ENCODE measurements at places on chromosomes 1 and 21.
A peak's percentile ranks its signal among the peaks of the same experiment; 100 is the strongest.

DNA sequence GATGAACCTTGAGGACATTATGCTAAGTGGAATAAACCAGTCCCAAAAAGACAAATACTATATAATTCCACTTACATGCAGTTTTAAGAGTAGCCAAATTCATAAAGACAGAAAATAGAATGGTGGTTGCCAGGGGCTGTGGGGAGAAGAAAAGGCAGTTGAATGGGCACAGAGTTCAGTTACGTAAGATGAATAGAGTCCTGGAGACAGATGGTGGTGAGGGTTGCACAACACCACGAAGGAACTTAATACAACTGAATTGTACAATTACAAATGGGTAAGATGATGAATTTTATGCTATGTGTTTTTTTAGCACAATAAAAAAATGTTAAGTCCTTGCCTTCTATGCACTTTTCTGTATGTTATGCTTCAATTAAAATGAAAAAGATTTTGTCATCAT is 66.6 kb downstream of the CD34 start:
- DNase-seq, result no peak

- DNase-seq, result peak; percentile 37
Measured at GRCh38 chr1:223776075-223776814, 63.9 kb downstream of the CAPN2 start.

DNA sequence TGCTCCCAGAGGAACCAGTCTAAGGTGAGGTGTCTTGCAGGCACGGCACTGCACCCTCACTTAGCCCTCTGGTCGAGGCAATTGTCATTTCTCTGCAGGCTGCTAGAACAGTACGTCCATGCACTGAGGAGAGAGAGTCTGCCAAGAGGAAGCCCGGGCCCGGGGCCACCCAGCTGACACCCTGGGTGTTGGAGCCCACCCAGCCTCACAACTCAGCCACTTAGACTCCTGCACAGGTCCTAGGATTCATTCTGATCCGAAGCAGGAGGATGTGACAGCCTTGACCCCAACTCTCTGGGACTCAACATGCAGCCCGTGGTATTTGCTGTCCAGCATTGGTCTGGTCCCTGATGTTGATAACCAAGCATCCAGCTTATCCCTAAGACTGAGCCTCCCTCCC is 111.9 kb downstream of the ADSS2 start:
- DNase-seq, result no peak

GRCh38 chr1:58839147-58839795 is 55.4 kb upstream of the JUN start:
- DNase-seq, result no peak

DNA sequence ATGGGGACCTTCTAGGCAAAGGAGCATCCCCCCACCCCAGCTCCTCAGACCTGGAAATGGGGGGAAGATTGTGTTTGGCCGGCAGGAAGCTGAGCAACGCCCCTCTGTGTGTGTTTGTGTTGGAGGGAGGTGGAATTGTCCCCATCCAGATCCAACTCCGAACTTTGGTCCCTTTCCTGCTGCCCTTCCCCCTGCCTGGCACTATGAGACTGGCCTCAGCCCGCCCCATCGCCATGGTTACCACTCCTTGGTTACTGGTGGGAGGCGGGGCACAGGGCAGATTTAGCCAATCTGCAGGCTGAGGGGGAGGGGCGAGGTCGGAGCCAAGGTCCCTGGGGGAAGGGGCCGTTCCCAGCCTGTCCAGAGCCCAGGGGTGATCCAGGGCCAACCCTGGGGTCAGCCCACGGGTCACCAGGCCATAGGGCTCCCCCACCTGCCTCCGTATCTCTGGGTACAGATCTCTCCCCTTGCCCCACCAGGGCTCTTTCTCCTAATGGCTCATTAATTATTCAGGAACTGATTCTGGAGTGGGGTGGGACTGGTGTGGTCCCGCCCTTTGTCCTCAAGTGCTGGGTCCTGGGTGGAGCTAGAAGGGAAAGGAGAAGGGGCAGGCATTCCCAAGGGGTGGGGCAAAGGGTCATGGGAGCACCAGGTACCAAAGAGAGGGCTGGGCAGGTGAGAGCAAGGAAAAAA is 15.2 kb downstream of the PTPRF start:
- no peak for DNase-seq

DNA sequence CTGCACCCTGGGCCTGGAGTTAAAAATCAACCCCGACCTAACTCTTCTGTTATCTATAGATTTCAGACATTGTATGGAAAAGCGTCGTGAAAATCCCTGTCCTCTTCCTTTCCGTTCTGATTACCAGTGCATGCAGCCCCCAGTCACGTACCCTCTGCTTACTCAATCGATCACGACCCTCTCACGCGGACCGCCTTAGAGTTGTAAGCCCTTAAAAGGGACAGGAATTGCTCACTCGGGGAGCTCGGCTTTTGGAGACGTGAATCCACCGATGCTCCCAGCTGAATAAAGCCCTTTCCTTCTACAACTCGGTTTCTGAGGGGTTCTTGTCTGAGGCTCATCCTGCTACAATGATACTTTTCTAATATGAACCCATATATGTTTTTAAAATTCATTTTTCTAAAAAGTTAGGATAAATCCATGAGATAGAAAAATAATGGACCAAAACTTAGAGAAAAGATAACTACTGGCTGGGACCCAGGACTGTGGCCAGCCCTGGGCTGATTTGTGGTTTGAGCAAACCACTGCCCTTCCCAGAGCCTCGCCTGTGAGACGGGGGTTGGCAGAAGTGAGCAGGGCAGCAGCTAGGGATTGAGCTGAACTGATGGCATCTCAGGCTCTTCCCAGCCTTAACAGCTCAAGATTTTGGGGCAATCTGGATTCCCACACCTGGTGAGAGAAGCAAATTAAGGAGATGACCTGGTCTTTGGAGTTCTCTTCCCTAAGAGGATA is 5.0 kb downstream of the UQCRHL start:
- DNase-seq, result no peak

DNA sequence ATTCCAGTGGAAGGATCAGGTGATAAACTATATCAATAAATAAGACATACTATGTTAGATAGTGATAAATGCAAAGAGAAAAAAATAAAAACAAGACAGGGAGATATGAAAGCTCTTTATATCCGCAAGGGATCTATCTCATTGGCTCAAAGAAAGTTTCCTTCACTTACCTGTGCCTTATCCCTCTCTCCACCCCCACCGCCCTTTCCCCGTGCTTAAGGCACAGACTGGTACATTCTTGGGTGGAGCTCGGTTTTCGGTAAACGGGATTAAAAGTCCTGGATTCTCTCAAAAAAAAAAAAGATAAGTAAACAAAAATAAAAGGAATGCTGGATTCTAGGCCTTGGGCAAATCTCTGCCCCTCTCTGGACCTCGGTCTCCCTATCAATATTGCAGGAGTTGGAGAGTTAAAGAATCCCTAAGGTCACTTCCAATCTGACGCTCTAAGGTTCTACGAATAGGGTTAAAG is 593 bp upstream of the DNAJC16 start:
- no peak for DNase-seq

DNA sequence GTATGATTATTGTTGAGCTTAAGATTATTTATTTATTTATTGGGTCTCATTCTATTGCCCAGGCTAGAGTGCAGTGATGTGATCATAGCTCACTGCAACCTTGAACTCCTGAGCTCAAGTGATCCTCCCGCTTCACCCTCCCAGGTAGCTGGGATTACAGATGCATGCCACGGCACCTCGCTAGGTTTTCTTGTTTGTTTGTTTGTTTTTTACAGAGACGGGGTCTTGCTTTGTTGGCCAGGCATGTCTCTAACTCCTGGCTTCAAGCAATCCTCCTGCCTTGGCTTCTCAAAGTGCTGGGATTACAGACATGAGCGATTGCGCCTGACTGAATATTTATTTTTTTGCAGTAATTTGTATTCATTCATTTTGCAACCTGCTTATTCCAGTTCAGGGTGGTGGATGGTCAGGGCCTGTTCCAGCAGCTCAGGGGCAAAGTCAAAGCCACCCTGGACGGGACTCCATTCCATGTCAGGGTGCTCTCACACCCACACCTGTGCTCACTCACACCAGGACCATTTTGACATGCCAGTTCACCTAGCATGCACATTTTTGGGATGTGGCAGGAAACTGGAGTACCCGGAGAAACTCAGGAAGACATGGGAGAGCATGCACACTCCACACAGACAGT is 29.6 kb upstream of the RASAL2 start:
- no peak for DNase-seq

GRCh38 chr1:93768380-93768863 is 86.8 kb upstream of the BCAR3 start:
- DNase-seq, result no peak

DNA sequence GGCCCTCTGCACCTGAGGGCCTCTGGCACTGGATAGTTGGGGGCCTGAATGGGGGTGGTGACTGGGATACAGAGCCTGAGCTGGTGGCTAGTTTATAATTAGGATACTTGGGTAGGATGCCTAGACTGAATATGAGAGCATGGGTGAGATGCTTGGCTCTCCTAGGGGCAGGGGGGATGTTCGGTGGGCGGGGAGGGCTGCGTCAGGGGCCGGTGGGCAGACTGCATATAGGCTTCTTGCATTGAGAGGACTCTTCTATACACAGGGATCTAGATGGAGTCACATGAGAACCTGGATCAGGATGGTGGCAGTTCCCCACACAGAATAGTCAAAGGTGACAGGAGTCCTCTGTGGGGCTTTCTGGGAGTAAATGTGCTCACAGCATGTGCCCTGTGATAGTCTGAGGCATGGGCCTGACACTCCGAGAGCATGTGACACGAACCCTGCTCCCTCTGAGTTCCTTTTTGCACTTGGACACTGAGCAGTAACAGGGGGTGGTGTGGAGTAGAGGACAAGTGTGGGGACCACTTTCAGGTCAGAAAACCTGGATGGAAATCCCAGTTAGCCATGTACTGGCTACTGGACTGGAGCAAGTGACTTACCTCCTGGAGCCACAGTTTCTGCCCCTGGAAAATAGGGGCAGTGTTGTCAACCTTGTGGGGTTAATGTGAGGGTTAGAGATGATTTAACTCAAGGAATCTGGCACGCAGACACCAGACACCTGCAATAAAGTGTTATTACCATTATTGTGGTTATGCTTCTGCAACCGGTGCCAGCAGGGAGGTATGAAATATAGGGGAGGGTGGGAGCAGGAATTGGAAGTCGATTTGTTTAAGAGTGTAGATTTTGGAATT is 2.2 kb downstream of the MAP7D1 start:
- DNase-seq, result no peak

- peak; percentile 24 for DNase-seq
Measured at GRCh38 chr1:196372896-196373536, 235.2 kb downstream of the KCNT2 start.

- DNase-seq, result no peak
Measured at GRCh38 chr1:161374373-161374772, 6.7 kb upstream of the CFAP126 start.

GRCh38 chr1:71638081-71638766 is 557.4 kb upstream of the ZRANB2 start:
- DNase-seq, result no peak

GRCh38 chr1:185045814-185046492 is 595 bp downstream of the RNF2 start:
- peak; percentile 14 for DNase-seq

- no peak for DNase-seq
Measured at GRCh38 chr1:18769140-18769539, 90.3 kb downstream of the TAS1R2 start.

DNA sequence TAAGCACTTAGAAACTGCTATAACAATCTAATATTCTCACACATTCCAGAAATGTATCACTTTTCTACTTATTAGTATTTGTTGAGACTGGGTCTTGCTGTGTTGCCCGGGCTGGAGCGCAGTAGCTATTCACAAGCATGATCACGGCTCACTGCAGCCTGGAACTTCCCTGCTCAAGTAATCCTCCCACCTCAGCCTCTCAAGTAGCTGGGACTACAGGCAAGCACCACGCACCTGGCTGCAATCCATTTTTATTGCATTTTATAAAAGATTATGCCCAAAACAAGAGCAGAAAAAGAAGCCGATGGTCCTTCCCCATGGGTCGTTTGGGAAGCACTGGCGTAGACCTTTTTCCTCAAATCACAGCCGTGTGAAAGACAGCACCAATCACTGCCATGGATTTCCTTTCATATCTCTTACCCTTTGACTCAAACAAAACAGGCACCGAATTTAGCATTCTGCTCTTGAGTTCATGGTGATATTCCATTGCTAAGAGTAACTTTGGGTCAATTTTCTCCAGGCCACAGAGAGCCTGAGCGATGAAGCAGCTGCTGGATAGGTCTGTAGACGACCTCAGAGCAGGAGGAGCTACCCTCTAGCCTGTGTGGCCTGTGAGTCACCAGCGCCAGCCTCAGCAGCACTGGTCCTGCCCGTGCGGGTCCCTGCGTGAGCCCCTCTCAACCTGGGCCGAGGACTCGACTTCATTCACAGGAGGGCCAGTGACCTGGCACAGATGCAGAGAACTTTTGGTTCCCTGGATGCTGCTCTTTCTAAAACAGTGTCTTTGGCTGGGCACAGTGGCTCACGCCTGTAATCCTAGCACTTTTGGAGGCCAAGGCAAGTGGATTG is 80.8 kb downstream of the PIK3CD start:
- no peak for DNase-seq

DNA sequence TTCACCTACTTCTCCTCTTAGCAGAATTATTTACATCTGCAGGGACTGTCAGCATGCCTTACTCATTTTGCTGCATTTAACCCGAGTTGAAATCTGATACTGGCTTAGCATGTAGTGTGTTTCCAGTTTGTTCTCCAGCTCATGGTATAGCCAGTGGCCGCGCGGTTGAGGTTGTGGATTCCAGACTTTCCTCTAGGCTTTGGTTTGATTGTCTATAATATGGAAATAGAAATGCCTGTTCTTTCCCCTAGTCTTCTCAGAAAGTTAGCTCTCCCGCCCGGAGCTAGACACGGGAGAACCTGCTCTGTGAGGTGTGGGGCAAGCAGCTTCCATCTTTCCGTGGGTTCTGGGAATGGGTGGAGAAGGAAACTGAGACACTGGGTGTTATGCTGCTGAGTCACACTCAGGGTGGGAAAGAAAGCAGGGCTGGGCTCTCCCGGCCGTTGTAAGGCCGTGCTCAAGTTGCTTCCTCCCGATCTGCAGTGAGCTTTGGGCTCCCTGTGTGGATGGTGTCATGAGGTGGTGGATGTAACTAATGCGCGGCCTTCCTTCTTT is 206.8 kb upstream of the TMEM51 start:
- no peak for DNase-seq

GRCh38 chr1:240151136-240151735 is 59.6 kb downstream of the FMN2 start:
- DNase-seq, result no peak

DNA sequence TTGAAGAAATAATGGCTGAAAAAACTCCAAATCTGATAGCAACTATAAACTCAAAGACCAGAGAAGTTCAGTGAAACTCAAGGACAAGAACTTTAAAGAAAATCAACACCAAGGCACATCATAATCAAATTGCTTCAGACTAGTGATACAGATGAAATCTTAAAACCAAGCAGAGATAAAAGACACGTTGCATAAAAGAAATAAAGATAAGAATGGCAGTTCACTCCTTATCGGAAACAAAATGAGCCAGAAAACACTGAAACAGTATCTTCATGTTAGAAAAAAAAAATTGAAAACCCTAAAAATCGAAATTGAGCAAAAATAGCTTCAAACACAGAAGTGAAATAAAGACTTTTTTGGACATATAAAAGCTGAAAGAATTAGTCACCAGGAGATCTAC is 4.6 kb upstream of the RAB4A start:
- DNase-seq, result no peak

- DNase-seq, result peak; percentile 77
Measured at GRCh38 chr1:232805269-232806185, at the start of gene MAP10. MAP10 (plus strand) TSS chr1:232805416; CDS start chr1:232805450, 34 bp downstream.

GRCh38 chr1:179298952-179299351 is 5.4 kb downstream of the SOAT1 start:
- peak; percentile 64 for DNase-seq

GRCh38 chr21:14833241-14833640 is 231.6 kb downstream of the NRIP1 start:
- DNase-seq, result no peak

All from CD4-positive, alpha-beta T cell treated with Interleukin-12 subunit alpha and Interleukin-12 subunit beta, for 1 hour (primary cell).